ENCODE measurements at places on chromosomes 2 and 18.

- no peak for DNase-seq
Measured at GRCh38 chr18:44826418-44827259, 146.0 kb downstream of the SETBP1 start.

- DNase-seq = no peak
Measured at GRCh38 chr2:173741759-173742158, 223.4 kb downstream of the SP3 start.

DNA sequence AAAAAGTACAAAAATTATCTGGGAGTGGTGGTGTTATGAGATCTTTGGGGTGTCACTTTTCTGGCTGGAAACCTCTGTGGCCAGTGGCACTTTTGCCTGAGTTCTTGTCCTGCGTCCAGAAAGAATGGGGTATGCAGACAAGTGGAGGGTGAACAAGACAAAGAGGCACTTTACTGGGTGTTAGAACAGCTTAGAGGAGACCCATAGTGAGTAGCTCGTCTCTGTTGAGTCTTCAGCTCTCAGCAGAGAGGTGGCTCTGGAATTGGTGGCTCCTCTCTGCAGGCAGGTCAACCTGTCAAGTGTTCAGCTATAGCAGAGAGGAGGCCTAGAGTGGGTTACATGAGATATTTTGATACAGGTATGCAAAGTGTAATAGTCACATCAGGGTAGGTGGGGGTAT is 26.1 kb downstream of the CRYGD start:
- DNase-seq = no peak

DNA sequence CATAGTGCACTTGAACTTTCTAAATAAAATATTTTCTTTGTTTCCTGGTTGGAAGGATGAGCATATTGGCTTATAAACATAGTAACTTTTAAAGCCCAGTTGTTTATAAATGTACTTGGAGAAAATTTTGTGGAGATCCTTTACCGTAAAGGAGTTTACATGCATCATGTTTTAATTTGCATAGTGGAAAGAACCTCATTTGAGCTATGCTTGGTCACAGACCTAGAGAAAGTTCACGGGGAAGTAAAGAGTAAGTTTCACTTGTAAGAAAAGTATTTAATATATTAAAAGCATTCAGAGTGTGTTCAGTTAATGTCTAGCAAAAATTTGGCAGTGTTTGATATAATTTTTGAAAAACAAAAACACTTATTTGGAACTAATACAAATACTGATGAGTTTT is 45.3 kb downstream of the PIKFYVE start:
- no peak for DNase-seq

GRCh38 chr2:132664096-132664495 is 5.9 kb downstream of the LYPD1 start:
- no peak for DNase-seq

- DNase-seq = peak; percentile 45
Measured at GRCh38 chr2:23312996-23313606, 71.9 kb upstream of the KLHL29 start.

GRCh38 chr2:100066246-100066645 is 76.1 kb downstream of the AFF3 start:
- no peak for DNase-seq

GRCh38 chr2:169877398-169877797 is 50.1 kb downstream of the UBR3 start:
- DNase-seq = no peak

DNA sequence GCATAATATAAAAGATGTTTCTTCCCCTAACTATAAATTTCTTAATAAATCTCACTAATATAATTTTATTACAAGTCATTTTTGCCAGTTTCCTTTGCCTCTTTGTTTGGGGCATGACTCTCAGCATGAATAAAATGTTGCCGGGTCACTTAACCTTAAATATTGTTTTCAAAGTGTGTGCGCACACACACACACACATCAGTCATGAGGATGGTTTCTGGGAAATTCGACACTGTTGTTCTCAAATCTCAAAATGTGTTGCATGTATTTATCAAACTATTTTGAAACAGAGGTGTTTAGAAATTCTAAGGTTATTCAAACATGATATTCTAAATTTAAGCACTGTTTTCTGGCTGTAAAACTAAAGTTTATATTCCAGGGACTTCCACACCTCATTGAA is 31.5 kb downstream of the FAP start:
- no peak for DNase-seq

GRCh38 chr2:215660687-215661086 is 224.8 kb upstream of the FN1 start:
- DNase-seq = no peak

- no peak for DNase-seq
Measured at GRCh38 chr2:220064111-220065030, 436.9 kb downstream of the SLC4A3 start.

- no peak for DNase-seq
Measured at GRCh38 chr18:49725809-49726674, 87.3 kb downstream of the ACAA2 start.

- DNase-seq = no peak
Measured at GRCh38 chr2:23388756-23389514, 4.0 kb downstream of the KLHL29 start.

DNA sequence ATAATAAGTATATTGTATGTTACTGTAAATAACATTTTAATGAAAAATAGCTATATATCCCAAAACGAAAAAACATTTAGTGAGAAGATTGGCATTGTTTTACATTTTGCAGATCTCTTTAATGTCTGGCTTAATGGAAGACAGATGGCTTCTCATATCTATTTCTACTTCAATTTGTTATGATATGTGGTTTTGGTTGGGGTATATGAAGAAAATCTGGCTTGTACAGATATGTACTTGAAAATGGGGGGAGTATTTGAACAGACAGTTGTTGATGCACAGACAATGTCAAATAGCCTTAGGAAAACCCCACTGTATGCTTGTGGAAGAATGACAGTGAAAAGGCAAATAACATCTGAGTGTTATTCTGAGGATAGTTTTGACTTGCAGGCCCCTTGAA is 23.6 kb upstream of the GMCL1 start:
- DNase-seq = no peak

- DNase-seq = no peak
Measured at GRCh38 chr2:86768189-86768949, 22.3 kb downstream of the CD8A start.

- no peak for DNase-seq
Measured at GRCh38 chr2:23235292-23235691, 149.7 kb upstream of the KLHL29 start.

GRCh38 chr2:192047315-192048107 is 147.2 kb downstream of the TMEFF2 start:
- DNase-seq = no peak

DNA sequence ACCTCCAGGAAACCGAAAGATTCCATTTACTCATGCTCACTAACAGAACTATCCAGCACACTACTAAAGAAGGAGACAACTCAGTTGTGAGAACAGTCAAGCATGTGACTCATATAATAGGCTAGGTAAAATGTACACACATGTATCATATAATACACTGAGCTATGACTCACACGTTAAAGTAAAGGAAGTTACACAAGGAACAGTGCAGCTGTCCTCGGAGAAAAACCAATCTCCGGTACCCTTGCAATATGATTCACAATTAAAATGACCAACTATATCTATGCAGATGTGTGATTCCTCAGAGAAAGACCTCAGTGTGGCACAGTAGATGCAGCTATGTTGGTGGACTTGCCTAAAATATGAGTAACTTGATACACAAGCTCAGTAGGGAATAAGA is 76.5 kb downstream of the STRN start:
- DNase-seq = peak; percentile 41

- DNase-seq = no peak
Measured at GRCh38 chr2:49618491-49618890, 464.2 kb upstream of the FSHR start.

GRCh38 chr2:229931241-229931640 is 8.9 kb downstream of the FBXO36 start:
- no peak for DNase-seq

GRCh38 chr2:106954304-106954703 is 68.3 kb upstream of the ST6GAL2 start:
- no peak for DNase-seq

GRCh38 chr2:30867385-30867784 is 60.1 kb upstream of the CAPN13 start:
- no peak for DNase-seq

DNA sequence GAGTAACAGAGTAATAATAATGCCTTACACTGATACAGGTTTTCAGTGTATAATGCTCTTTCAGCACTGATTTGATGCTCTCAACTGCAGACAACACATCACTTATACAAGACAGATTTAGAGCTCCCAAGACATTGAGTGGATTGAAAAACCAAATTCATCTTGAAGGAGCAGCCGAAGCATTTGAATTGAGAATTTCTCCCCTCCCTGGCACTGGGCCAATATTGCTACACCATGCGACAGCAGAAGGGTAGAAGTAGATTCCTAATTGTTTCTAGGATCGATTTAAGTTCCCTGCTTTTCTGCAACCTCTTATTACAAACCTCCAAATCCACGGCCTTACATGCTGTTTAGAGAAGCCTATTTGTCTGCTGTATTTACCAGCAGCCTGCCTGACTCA is 15.5 kb downstream of the CENPA start:
- no peak for DNase-seq
